ENCODE measurements at places on chromosomes 4 and X.

DNA sequence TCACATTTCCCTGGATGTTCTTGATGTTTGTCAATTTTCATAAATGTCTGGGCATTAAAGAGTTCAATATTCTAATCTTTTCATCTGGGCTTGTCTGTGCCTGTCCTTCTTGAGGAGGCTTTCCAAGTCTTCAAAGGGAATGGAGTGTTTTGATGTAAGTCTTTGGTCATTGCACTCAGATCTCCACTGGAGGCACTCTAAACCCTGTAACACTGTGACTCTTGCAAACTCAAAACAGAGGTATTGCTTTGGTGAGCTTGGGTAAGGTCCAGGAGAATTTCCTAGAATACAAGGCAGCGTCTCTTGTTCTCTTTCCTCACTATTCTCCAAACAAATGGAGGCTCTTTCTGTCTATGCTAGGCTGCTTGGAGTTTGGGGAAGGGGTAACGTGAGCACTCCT is 1118.1 kb upstream of the PABPC4L start:
- no peak overlapping the region for H3K4me3 ChIP-seq
- H3K4me1 ChIP-seq: no peaks in the 10 kb centered on the region
- DNase-seq: no peak

GRCh38 chrX:44494357-44494756 is 48.3 kb downstream of the FUNDC1 start:
- no peak for DNase-seq
- H3K4me1 ChIP-seq: no peaks in the 10 kb centered on the region
- H3K36me3 ChIP-seq: no peaks in the 10 kb centered on the region
- H3K27ac ChIP-seq: no peak overlapping the region

DNA sequence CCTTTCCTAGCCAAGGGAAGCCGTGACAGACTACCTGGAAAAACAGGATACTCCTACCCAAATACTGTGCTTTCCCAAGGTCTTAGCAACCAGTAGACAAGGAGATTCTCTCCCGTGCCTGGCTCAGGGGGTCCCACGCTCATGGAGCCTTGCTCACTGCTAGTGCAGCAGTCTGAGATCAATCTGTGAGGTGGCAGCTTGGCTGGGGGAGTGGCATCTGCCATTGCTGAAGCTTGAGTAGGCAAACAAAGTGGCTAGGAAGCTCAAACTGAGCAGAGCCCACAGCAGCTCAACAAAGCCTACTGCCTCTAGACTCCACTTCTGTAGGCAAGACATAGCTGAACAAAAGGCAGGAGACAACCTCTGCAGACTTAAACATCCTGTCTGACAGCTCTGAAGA is 177.1 kb downstream of the PARM1 start:
- no peak overlapping the region for H3K27ac ChIP-seq
- H3K4me1 ChIP-seq: no peaks in the 10 kb centered on the region
- no peaks in the 10 kb centered on the region for H3K36me3 ChIP-seq
- no peaks in the 10 kb centered on the region for H3K27me3 ChIP-seq
- no peak for DNase-seq

DNA sequence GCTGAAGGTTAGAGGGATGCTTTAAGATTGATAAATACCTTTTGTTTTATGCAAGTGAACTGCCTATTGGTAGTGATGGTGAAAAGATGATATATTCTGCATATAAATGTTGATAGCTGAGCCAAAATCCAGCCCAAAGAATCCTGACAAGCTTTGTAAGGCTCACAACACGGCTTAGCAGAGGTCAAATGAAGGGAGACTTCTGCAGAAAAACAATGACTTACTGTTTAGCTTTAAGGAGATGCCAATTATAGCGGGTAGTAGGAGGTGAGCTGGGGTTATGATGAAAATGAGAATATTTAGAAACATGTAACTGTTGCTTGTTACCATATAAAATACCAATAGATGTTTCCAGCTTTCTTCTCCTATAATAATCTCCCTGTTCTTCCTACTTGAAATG is 97.1 kb downstream of the AFF1 start:
- H3K4me1 ChIP-seq: no peaks in the 10 kb centered on the region
- no peak overlapping the region for H3K27ac ChIP-seq
- H3K36me3 ChIP-seq: no peaks in the 10 kb centered on the region

DNA sequence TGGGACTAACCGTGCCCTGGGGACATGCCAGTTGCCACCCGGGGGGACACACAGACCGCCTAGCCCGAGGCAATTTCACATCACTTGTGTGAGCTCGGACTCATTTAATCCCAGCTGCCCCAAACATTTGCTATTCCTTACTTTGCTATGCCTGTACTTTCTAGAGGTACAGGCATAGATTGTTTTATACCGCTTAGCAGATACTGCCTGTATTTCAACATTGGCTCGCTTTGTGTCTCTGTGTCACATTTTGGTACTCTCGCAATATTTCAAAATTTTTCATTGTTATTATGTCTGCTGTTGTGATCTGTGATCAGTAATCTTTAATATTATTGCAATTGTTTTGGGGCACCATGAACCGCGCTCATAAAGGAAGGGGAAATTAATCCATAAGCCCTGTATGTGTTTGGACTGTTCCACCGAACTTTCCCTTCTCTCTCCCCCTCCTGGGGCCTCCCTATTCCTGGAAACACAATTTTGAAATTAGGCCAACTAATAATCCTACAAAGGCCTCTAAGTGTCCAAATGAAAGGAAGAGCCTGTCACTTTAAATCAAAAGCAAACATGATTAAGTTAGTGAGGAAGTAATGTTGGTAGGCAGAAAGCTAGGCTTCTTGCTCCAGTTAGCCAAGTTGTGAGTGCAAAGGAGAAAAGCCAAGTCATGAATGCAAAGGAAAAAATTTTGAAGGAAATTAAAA is 568 bp upstream of the CASP6 start:
- H3K4me3 ChIP-seq: peak overlapping the region; percentile 63
- DNase-seq: no peak
- H3K4me1 ChIP-seq: peaks cover 9% of the 10 kb centered on the region
- peak overlapping the region; percentile 44 for H3K27ac ChIP-seq
- no peaks in the 10 kb centered on the region for H3K36me3 ChIP-seq

DNA sequence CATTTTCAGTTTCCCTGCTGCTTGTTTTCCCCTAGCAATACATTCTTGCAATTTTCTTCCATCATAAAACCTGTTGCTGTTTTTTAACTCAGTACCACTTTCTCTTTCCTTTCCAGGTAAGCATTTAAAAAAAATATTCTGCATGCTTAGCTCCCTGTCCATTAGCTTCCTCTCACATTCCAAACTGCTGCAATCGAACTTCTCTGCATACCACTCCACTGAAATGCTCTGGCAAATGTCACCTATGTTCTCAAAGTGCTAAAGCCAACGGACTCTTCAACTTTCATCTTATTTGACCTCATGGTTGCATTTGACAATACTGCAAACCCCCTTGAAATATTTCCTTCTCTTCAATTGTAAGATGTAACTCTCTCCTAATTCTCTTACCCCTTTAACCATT is 192.7 kb downstream of the ANAPC10 start:
- no peak overlapping the region for H3K4me3 ChIP-seq
- H3K27ac ChIP-seq: no peak overlapping the region
- no peak for DNase-seq
- H3K27me3 ChIP-seq: no peaks in the 10 kb centered on the region
- no peaks in the 10 kb centered on the region for H3K36me3 ChIP-seq

- H3K36me3 ChIP-seq: no peaks in the 10 kb centered on the region
- H3K4me1 ChIP-seq: no peaks in the 10 kb centered on the region
- H3K27me3 ChIP-seq: no peaks in the 10 kb centered on the region
Observed at GRCh38 chrX:79161655-79162054, 17.2 kb downstream of the GPR174 start.

GRCh38 chr4:12519426-12519825 is 964.7 kb downstream of the RAB28 start:
- H3K36me3 ChIP-seq: no peaks in the 10 kb centered on the region
- no peak overlapping the region for H3K27ac ChIP-seq
- no peaks in the 10 kb centered on the region for H3K4me1 ChIP-seq
- no peak overlapping the region for H3K4me3 ChIP-seq

DNA sequence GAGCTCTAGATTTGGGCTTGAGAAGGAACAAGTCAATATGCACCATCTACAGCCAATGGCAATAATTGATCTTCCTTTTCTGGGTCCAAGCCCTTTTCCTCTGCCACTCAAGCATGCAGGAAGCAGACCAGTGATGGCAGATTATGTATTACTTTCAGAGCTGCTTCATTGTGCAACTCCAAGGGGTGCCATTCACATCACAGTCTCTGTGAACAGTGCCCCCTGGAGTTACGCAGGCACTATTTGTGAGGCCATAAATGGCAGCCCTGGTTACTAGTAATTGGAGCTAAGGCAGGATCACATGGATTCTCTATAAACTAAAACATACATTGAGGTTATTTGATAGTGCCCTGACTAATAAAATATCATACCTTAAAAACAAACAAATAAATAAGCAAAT is 313.4 kb upstream of the SLC7A11 start:
- no peaks in the 10 kb centered on the region for H3K36me3 ChIP-seq
- no peaks in the 10 kb centered on the region for H3K4me1 ChIP-seq

DNA sequence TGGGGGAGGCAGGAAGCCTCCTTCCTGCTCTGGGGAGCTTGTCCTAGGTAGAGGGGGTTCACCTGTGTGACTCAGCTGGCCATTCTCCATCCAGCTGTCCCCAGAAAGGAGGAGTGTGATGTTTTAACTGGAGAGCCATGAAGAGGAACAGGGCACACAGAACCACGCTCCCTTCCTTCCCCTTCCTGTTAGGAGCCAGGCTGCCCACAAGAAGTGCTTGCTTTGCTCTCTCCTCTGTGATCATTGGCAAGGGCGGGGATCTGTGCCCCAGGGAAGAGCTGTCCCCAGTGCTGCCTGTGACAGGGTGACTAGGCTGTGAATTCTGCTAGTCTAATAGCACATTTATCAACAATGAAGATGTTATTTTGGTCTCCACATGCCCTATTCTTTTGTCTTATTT is 169.6 kb upstream of the GATB start:
- H3K27ac ChIP-seq: no peak overlapping the region
- H3K4me3 ChIP-seq: no peak overlapping the region
- H3K27me3 ChIP-seq: no peaks in the 10 kb centered on the region
- H3K4me1 ChIP-seq: no peaks in the 10 kb centered on the region
- no peak for DNase-seq

GRCh38 chr4:141933978-141934377 is 297.6 kb downstream of the IL15 start:
- no peaks in the 10 kb centered on the region for H3K27me3 ChIP-seq
- H3K4me3 ChIP-seq: no peak overlapping the region
- H3K27ac ChIP-seq: no peak overlapping the region
- H3K36me3 ChIP-seq: no peaks in the 10 kb centered on the region
- H3K4me1 ChIP-seq: no peaks in the 10 kb centered on the region

DNA sequence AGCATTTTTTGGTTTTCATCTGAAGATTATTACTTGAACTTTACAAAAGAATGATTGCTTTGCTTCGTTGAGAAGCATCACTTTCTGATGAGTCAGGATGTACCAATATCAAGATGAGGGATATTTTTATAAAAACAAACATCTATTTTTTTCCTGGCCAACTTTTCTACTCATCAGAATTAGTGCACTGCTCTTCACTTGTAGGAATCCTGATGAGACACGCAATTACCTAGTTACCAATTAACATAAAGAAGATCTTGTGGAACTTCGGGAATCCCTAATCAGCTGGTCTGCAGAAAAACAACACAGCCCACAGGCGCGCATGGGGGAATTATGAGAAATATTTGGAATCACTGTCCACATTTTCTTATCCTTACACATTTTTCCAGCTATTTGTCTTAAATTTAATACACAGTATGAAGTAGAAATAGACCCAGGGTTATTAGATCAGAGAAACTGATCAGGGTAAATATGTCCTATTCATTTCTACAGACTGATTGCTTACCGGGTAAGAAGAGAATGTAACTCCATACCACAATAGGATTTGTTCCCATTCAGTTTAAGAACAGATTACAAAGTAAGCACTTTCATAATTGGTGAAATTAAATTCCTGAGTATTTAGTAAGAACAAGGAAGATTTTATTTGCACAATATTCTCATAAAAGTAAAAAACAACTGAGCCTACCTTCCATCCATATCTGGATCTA is 50.9 kb downstream of the MFAP3L start:
- H3K36me3 ChIP-seq: no peaks in the 10 kb centered on the region
- no peak for DNase-seq
- no peaks in the 10 kb centered on the region for H3K4me1 ChIP-seq
- H3K27me3 ChIP-seq: no peaks in the 10 kb centered on the region
- no peak overlapping the region for H3K27ac ChIP-seq
- H3K4me3 ChIP-seq: no peak overlapping the region
